ENCODE measurements at places on chromosomes 12 and 14.

GRCh38 chr12:3233797-3234196 lies 156.6 kb downstream of the TSPAN9 start:
- no peaks in the 10 kb centered on the region for H3K36me3 ChIP-seq
- H3K27ac ChIP-seq: no peak overlapping the region
- H3K4me3 ChIP-seq: no peak overlapping the region
- DNase-seq: no peak
- H3K4me1 ChIP-seq: no peaks in the 10 kb centered on the region

DNA sequence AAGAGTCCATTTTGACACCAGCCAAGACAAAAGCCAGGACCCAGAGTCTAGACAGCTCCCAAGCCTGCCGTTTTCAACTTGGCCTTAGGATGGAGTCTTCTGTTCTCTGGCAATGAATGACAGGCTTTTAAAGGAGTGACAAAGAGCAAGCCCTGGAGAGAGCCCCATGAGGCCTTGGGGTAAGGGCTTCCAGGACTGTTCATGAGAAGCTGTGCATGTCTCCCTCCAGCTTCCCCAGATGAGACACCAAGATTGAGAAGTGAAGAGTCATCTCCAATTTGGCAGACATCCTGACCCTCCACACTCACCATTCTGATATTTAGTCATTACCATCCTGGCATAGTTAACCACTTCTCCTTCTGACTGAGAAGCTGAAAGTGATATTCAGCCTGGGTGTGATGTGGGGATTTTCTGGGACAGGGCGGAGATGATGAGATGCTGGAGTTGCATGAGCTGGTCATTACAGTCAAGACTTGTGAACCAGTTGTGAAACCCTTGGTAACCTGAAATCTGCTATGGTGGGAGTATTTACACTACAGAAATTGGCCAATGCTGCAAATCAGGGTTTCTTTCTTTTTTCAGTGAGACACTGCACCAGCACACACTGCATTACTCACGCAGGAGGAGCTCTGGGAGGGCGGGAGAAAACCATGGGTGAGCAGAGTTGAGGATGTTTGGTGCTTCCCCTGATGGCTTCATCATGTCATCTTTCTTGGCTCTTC lies 77.8 kb downstream of the VCPKMT start:
- no peak overlapping the region for H3K4me3 ChIP-seq
- DNase-seq: no peak
- peaks cover 36% of the 10 kb centered on the region for H3K4me1 ChIP-seq
- H3K36me3 ChIP-seq: no peaks in the 10 kb centered on the region
- H3K27me3 ChIP-seq: no peaks in the 10 kb centered on the region

DNA sequence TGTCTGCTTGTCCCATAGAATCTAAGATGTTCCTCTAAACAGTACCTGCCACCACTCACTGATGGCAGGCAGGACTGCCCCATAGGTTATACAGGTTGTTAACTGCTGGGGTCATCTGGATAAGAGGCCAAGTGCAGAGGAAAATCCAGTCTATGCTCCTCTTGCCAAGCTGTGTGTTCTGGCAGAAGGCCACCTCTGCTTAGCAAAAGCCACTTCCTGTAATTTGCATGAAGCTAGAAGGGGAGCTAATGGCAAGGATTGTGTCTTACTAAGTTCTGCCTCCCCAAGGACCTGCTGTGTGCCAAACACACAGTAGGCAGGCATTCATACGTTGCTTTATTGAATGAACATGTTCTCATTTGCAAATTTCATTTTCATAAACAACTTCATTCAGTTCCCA lies 445.4 kb downstream of the BCL11B start:
- H3K27ac ChIP-seq: no peak overlapping the region
- no peak overlapping the region for H3K4me3 ChIP-seq
- H3K27me3 ChIP-seq: no peaks in the 10 kb centered on the region
- H3K36me3 ChIP-seq: no peaks in the 10 kb centered on the region

- H3K36me3 ChIP-seq: no peaks in the 10 kb centered on the region
- no peak overlapping the region for H3K4me3 ChIP-seq
- H3K27ac ChIP-seq: no peak overlapping the region
- H3K4me1 ChIP-seq: no peaks in the 10 kb centered on the region
- H3K27me3 ChIP-seq: no peaks in the 10 kb centered on the region
Measured at GRCh38 chr12:108297895-108298760, 41.0 kb downstream of the CMKLR1 start.

All from thymus (tissue), 14 donors.